ENCODE measurements at places on chromosomes 1 and 21. TPM values are rescaled to one million over a fixed set of nuclear protein-coding genes. Genes with fewer than 3 reads are reported as not detected.

GRCh38 chr1:99768104-99768503 lies 1.7 kb upstream of the FRRS1 start:
- H3K27ac ChIP-seq, result no peak overlapping the region
- H3K4me3 ChIP-seq, result no peak overlapping the region
- no peaks in the 10 kb centered on the region for H3K36me3 ChIP-seq
- H3K4me1 ChIP-seq, result peaks cover 8% of the 10 kb centered on the region
- DNase-seq, result no peak

DNA sequence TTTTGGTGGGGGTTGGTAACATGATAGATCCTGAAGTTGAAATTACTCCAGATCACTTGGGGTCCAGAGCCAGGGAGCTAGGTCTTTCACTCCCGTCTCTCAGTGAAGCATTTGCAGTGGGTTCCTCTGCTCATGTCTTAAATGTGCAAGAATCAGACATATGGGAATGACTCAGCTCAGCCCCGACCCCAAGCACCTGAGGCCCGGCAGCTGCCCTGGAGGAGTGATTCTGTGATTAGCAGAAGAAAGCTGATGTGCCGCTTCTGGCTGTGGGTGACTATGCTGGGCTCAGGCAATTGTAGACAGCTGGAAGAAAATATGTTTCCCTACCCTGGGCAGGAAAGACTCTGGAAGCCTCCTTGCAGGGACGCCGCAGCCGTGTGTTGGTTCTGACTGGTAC lies 601.7 kb downstream of the NPHP4 start:
- peaks cover 13% of the 10 kb centered on the region for H3K4me1 ChIP-seq
- H3K4me3 ChIP-seq, result no peak overlapping the region
- H3K36me3 ChIP-seq, result no peaks in the 10 kb centered on the region
- H3K27ac ChIP-seq, result no peak overlapping the region

- H3K4me1 ChIP-seq, result no peaks in the 10 kb centered on the region
- DNase-seq, result no peak
- H3K27me3 ChIP-seq, result no peaks in the 10 kb centered on the region
- H3K36me3 ChIP-seq, result peaks cover 42% of the 10 kb centered on the region
- no peak overlapping the region for H3K4me3 ChIP-seq
Observed at GRCh38 chr1:220189750-220190347, 82.4 kb downstream of the RAB3GAP2 start.

AK5 gene
- total RNA-seq, result not detected
